ENCODE measurements at places on chromosomes 7 and 10.
A peak's percentile ranks its signal among the peaks of the same experiment; 100 is the strongest.

DNA sequence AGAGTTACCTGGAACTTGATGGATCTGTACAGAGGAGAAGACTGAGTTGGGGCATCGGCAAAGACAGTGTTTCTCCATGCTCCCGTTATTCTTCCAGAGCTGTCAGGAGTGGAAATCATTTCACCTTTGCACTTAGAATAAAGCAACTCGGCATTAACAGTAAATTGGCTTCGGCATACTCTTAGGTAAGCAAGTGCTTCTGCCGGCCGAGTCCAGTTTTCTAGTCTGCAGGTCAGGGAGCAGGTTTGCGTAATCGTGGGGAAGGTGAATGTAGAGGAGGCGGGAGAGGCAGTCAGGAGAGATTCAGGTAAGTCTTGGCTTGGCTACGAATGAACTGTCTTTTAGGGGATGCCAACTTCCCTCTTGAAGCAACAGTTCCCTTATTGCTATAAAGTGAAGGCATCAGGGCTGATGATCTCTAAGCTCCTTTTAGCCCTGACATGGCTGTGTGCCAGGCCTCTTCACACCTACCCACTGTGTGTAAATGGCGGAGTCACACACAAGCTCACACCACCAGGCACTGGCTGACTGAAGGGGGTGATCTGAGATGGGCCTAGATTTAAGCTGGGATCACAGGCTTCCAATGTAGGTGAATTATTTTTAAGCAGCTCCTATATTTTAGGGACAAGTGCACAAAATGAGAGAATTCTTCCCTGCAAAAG is 127.1 kb downstream of the GATA3 start:
- no peak for DNase-seq

- no peak for DNase-seq
Observed at GRCh38 chr10:123398756-123399155, 244.6 kb downstream of the BUB3 start.

- DNase-seq = no peak
Observed at GRCh38 chr7:42139751-42140150, 97.3 kb downstream of the GLI3 start.

GRCh38 chr7:5671046-5671445 is 110.4 kb downstream of the RNF216 start:
- DNase-seq = no peak

- no peak for DNase-seq
Observed at GRCh38 chr7:18494821-18495408, 634 bp upstream of the HDAC9 start.

DNA sequence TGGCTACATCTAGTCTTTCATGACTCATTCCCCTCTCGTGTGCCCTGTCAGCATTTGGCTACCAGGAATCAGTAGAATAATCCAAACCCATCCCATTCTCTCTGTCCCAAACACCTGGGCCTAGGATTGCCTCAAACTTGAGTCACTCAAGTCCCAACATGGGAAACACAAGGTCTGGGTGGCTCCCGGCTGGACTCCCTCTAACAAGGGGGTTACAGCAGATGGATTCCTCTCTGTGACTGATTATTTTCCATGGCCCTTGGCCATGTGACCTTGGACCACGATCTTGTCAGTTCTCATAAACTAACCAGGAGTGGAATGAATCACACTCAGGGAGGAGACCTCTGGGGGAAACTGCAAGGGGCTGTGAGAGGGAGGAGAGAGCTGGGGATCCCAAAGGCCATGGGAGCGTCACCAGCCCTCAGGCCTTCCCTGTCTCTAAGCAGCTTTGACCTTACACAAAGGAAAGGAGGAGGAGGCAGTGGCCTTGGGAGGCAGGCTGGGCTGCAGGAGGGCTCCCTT is 533.1 kb downstream of the KCNMA1 start:
- no peak for DNase-seq

- DNase-seq = no peak
Observed at GRCh38 chr10:14772399-14772798, 2.3 kb downstream of the FAM107B start.

DNA sequence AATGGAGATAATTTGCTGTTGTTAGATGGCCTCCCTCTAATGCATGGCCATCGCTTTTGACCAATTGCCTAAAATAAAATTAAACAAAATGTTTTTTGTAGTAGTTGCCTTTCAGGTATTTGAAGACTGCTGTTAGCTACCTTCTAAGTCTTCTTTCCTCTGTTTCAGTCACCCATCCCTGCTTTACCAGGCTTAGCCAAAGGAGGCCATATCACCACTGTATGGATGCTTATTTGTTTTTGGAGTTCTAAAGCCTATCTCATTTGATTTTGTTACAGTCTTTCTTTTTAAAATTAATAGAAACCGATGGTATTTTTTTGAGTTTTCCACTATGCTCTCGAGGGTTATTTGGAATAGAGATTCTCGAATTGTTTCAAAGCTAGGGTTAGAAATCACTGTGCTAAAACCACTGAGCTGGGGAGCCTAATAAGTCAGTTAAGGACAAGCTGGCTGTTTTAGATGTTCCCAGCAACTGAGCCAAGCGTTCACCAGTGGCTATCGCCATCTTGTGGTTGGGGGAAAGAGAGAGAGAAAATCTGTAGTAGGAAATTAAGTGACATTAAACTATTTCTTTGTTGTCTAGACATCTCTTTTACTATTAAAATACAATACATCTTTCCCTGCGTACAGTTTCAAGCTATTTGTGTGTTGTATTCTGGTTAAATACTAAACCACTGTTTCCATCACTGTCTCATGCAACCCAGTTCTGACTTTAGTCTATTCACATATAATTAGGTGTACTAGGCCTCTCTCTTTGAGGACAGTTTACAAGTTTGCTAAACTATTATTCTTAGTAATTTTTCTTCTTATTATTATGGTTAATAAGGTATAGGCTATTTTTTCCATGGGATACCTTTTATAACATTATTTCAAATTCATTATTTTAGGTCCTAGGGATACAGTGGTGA is 52.2 kb downstream of the GPR158 start:
- peak; percentile 48 for DNase-seq

GRCh38 chr7:138359870-138360559 is 100.0 kb upstream of the TRIM24 start:
- no peak for DNase-seq

- no peak for DNase-seq
Observed at GRCh38 chr10:43814663-43815062, 166.0 kb upstream of the ZNF32 start.

- no peak for DNase-seq
Observed at GRCh38 chr10:74910241-74910975, 84.0 kb downstream of the KAT6B start.

DNA sequence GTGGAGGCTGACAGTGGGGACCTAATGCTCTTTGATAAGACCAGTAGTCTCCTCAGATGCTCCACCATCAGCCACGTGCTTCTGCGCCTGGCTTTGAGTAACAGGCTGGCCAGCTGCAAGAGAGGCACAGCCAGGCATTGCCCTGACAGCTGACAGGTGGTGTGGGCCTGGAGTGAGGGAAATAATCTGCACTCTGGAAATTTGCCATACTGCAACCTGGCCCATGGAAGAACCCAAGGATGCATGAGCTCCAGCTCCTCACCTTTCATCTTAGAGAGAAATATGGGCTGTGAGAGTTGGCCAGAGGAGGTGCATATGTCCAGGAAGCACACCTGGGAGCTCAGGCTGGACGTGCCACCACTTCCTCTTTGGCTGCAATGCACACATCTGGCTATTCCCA is 118.9 kb downstream of the PLXDC2 start:
- no peak for DNase-seq

DNA sequence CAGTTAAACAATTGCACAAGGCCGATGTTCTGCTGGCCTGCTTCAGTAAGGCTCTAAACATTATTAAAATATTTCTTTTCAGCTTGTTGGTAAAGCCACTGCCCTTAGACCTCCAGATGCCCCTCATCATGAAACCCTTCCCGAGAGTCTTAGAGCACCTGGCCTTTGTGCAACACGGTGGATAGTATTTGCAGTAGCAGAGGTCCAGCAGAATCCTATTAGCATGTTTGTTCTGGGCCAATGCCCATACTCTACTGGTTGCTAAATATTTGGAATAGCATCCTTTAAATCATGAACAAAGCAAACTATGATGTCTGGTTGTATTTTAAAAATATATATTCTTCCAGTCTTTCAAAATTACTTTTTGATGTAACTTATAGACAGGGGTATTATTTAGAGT is 584.6 kb downstream of the CNTNAP2 start:
- no peak for DNase-seq

DNA sequence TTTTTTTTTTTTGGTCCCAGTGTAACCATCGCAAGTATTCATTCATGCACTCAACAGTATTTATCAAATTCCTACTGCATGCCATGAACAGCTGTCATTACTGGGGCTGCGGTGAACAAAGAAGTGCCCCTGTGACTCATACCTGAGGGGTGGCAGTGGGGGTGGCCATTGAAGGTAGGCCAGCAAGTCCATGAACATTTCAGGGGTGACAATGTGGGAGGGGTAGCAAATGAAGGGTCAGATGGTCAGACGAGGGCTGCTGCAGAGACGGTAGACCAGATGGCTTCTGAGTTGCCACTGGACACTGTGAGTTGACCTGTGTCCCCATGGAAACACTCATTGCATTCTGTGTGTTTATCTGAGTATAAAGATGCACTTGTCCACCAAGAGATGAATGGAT is 92.5 kb upstream of the PITRM1 start:
- no peak for DNase-seq

DNA sequence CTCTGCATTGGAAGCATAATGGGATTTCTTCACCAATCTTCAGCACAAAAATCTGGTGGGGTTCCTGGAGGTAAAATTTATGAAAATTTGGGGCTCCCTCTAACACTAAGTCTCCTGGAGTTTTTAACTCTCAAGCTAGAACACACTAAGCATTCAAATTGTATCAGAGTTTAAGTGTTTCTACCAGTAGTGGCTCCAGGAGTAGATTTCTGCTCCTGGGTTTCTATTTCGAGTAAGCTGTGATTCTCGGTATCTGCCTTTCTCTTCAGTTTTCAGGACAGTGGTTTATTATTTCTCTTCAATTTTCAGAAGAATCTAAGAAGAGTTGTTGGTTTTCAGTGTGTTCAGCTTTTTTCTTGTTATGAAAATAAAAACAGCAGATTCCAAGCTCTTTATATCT is 566.4 kb upstream of the KCND2 start:
- no peak for DNase-seq

GRCh38 chr7:2651847-2652735 is 20.3 kb downstream of the TTYH3 start:
- DNase-seq = no peak

DNA sequence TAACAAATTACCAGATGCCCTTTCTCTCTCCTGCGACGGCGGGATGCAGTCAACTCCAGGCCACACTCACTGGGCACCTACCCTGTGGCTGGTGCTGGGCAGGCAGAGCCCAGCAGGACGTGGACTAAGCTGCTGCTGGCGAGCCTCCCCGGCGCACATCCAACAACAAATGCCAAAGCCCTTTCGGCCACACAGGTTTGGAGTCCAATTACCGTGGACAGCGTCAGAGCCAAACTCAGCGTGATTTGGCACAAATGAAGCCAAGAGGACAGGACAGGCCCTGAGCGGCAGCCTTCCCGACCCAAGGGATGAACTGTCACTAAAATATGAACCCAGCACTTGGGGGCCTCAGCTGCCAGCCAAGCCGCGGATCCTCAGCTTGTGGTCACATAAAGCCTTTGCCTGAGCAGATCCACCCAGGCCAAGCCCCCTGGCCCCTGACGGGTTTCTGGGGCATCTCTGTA is 28.4 kb downstream of the DAGLB start:
- DNase-seq = no peak

DNA sequence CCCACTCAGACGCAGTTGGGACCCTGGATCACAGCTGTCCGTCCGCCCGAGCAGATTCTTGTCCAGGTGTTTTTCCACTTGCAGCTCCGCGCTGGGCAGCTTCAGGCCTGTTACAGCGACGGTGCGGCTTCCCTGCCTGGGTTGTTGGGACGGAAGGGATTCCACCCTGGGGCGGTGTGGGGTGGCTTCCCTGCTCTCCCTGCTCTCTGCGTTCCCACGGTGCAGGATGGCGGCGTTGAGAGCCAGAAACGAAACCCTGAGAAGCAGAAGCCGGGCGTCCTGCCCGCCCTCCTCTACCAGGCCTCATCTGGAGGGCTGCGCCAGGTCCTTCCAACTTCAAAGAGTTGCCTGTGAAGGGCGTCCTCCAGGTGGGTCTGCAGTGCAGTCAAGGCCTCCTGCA is 194.4 kb downstream of the ADARB2 start:
- DNase-seq = no peak

- no peak for DNase-seq
Observed at GRCh38 chr10:95518455-95519452, 42.4 kb downstream of the SORBS1 start.

All from HCT116 (cell line).